ENCODE measurements at places on chromosomes 11 and 22.

DNA sequence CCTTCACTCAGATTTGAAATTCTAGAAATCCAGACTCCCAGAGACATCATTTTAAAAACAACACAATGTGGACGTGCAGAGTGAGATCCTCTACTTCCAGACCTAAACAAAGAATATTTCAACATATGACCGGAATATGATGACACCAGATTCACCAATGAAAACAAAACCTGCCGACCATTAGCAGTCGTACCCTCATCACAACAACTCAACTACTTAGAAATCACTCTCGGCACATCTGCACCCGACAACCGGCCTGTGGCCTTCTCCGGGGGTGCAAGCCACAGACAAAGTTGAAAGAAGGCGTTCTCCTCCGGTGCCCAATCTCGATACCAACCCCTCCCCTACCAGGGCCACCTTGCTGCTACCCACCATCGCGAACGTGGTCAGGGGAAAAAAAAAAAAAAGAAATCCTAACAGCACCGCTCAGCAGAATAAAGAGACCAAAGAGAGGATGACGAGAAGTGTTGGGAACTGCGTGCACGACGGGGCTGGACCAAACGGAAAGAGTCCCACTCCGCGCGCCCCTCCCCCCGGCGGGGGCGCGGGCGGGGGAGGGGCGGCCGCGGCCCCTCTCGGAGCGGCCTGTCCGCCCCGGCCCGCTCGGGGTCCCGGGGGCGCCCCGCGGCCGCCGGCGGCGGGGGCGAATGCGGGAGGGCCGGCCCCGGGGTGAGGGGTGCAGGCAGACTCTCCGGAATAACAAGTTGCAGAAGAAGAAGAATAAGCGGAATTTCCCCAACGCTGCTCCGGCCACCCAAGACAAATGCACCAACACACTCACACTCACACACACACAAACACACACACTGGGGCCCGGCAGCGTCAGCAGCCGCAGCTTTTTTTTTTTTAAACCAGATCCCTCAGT lies 1.7 kb downstream of the PHF21A start:
- peak; percentile 29 for DNase-seq

- DNase-seq, result no peak
These were observed 29.8 kb downstream of the INCENP start for GRCh38 chr11:62153617-62154016.

DNA sequence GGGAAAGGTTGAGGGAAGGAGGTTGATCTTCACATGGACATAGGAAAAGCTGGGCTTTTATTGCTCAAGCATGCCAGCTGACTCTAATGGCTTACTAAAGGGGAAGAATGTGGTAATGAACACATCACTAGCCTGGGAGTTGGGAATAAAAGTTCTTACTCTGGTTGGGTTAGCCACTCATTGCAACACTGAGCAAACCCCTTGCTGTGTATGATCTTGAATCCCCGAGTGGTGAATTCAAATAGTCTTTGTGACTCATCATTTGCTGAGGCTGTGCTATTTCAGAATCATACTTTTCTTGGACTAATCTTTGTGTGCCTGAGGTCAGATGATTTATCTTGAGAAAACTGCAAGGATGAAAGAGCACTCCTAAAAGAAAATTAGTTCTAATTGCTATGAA lies 304.1 kb upstream of the ANO5 start:
- no peak for DNase-seq

- no peak for DNase-seq
These were observed 1.3 kb upstream of the RAG1 start for GRCh38 chr11:36566407-36567053.

DNA sequence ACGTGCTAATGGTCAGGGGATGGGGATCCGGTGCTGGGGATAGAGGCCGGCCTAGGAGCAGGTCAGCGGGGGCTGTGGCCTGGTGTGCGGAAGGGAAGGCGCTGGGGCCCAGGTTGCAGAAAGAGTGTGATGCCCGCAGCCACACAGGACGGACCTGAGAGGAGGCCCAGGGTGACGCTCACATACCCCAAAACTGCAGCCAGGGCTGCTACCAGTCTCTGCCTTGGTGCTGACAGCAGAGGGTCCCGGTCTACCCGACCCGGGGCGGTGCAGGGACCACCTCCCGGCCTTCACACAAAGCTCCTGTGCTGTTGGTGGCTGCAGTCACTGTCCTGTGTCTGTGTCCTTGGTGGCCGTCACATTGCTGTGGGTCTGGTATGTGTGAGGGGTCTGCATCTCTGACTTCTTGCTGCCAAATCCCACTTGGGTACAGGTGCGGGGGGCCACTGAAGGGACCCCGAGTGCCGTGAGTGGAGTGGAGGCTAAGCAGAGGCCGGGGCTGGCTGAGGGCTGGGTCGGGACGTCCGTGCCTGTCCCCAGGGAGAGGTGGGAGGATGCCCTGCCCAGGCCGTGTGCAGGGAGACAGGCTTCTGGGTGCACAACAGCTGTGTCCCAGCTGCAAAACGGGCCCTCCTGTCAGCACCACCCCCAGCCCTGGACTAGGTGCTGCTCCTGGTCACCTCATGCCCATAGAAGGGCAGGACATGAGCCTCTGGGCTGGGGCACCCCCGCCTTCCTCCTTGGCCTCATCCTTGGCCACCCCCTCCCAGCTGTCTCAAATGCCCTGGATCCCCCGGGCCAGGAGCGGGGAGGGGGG lies 1.5 kb downstream of the LSP1 start:
- no peak for DNase-seq

- DNase-seq, result no peak
These were observed 25.5 kb downstream of the DKK3 start for GRCh38 chr11:11982975-11983374.

DNA sequence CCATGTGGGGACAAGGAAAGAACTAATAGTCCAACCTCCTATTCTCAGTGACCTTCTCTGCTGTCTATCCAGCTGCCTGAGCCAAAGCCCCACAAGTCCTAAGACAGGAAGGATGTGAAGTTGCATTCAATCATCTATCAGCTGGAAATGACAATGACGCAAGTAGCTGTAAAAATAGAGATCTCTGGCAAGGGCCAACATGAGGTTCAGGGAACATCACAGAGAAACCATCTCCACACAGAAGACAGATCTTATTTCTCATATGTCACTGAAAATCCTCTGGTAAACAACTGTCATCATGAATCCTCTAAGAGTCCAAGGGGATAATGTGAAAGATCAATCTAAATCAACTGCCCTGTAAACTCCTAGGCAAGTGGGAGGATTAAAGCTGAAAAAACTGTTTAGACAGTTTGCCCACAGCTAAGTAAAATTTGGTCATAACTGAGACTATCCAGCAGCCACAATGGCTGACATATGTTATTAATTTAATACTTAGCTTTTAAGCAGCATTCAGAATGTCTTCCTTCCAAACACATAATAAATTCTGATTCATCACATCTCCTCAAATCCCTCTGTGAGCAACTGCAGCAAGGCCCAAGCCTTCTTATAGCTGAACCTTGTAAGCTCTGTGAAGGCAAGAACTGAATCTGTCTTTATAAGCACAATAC lies 52.1 kb downstream of the ALG9 start:
- DNase-seq, result no peak

DNA sequence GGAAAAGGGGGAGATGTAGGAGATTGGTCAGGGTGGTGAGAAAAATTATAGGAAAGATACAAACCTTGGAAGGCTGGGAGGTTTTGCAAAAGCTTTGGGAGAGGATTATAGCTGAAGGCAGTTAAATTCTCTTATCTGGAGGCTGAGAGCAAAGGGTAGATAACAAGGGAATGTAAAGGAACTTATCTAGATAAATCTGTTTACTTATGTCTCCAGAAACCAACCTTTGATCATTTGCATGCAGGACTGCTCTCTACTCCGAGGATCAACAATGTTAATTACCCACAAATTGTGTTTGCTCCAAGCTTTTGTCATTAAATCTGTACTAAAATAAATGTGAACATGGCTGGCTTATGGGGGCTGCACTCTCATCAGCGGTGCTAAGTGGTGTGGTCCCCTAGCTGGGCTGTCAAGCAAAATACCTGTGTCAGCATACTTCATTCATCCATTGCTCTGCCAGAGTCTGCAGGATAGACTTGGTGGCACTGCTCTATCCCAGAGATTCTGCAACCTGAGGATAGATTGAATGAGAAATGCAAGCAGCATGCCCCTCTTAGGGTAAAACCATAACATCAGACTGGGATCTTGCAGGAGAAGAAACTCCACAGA lies 1599.2 kb upstream of the TENM4 start:
- DNase-seq, result no peak

GRCh38 chr11:72491001-72491400 lies 56.7 kb upstream of the CLPB start:
- no peak for DNase-seq

GRCh38 chr11:76599041-76600013 lies 71.2 kb downstream of the LRRC32 start:
- DNase-seq, result no peak

DNA sequence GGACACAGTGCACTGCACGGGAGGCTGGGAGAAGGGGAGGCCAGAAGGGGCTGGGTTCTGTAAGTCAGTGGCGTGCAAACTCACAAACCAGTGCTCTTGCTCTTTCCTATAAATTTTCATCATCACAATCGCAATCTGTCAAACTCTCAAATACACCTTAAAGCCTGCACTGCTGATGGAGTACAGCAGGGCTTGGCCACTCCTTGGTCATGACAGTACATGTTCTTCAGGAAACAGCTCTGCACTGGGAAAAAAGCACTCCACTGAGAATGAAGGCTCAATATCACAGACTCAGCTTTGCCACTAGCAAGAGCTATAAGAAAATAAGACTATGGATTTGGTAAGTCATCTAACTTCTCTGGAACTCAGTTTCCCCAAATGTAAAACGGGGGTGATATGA lies 111.0 kb downstream of the RBFOX2 start:
- no peak for DNase-seq

DNA sequence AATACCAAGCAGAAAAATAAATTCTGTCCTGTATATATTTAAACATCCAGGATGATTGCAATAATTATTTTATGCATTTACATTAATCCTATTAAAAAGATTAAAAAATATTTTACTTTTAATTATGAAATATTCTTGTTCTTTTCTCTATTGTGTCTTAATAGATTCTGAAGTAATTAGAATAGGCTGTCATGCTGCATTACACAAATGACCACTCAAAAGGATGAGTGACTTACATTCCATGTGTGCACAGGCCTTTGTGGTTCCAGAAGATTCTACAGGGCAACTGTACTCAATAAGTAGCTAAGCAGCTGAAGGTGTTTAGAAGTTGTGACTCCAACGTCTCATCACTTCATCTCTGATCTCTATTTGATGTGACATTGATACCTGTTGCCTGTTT lies 745.9 kb upstream of the CCDC179 start:
- no peak for DNase-seq

- DNase-seq, result no peak
These were observed 117.4 kb downstream of the KIAA1671 start for GRCh38 chr22:25069758-25070481.

DNA sequence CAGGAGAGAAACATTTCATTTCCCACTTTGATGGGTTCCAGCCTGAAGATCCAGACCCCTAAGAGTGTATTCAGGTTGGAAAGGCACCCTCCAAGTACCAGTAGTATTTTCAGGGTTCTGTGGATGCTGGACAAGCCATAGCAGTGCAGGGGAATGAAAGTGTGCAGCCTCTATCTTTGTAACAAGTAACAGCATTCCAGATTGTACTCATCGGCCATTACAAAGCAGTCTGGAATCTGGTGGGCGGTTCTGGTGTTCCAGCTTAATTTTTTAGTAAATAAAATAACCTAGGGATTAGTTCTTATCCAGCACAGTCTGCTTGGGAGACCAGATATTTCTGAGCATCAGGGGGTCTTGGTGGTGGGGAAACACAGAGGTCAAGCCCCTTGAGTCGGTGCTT lies 22.6 kb downstream of the APLNR start:
- no peak for DNase-seq

DNA sequence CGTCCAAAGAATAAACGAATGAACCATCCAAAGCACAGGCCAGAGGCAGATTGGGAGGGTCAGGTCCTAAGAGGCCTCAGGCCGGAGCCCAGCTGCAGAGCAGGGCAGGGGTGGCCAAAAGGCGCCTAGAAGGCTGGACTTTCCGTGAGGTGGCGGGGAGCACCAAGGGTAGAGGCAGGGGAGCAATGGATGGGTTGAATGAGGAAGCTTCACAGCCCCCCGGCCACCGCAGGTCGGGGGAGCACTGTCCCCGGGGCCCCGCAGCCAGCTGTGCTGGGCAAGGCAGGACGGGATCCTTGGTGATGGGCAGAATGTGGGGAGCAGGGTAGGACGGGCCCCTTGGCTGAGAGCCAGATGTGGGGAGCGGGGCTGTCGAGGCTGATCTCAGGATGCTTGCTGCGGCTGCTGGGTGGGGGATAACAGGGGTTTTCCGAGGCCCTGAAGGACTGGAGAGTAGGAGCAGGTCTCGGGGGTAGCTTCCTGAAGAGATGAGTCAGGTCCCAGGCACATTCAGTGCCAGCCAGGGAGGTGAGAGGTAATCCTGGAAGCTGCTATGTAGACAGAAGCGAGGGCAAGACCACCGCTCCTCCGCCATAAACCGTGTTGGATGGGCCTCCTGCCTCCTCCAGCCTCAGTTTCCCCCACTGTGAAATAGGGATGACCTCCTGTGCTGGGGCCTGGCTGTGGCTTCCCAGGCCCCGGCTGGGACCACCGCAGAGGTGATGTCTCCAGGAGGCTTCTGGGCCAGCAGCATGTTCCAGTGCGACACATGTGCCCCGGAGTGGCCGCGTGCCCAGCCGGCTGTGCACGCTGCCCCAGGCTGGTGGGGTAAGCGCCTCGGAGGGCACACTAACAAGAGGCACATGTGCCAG lies 34.6 kb upstream of the KCNQ1OT1 start:
- no peak for DNase-seq

GRCh38 chr22:29750559-29751538 lies 16.0 kb downstream of the ZMAT5 start:
- no peak for DNase-seq

DNA sequence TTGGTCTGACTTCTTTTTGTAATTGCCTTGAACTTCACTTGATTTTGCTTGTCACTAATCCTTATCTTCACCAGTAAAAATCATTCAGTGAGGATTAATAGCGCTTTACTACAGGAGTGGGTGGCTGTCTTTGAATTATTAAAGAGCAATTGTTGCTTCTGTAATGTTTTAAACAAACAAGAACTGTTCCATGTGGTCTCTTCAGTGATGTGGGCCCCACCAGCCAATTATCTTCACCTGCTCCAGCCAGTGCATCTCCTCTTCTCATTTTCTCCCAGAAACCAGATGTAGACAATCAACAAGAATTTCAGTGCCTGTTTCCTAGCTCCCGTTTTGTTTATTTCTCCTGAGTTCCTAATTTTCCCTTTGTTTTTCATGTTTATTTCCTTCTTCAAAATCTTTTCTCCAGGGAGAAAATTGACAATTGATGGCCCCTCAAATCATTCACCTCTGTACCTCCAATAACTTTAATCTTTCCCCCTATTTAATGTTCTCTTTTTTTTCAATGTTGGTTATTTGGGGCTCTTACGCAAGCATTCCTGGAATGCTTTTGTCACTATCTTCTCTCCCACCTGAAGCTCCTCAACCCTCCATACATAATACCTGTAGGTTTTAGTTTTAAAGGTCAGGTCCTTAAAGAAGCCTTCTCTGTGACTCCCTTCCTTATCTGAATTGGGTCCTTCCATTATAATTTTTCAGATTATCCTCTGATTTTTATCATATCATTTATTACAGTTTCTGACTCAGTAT lies 115.1 kb downstream of the ARFGAP2 start:
- no peak for DNase-seq

GRCh38 chr11:82714346-82715174 lies 19.1 kb downstream of the FAM181B start:
- DNase-seq, result no peak
